ENCODE measurements at places on chromosomes 6 and 20.
A peak's percentile ranks its signal among the peaks of the same experiment; 100 is the strongest.

DNA sequence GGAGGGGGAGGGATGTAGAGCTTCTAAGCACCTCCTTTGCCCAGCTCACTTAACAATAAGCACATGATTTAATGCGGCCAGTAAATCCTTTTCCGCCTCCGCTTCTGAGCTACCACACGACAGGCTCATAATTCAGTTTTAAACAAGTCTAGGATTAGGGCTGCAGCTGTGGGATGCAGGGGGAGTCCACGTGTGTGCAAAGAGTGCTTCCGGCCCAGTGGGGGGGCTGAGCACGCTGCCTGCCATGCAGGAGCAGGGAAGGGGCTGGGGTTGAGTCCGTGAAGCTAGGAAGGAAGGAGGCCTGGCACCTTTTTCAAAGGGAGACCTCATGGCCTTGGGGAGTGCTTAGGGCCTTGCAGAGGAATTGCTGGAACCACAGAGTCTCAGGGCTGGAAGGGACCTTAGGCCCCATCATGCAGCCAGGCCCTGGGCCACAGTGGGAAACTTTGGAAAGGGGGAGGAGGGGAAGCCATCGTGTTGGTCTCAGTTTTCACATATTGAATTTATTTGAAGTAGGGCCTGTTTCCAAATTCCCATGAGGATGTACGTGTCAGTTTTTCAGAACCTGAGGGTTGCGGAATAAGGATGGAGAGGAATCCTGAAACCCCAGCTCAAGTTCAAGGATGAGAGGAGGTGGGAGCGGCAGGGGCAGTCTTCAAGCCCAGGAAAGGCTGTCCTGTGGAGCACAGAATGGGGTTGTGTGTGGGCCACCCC lies 96.1 kb downstream of the VEGFA start:
- no peak for DNase-seq

DNA sequence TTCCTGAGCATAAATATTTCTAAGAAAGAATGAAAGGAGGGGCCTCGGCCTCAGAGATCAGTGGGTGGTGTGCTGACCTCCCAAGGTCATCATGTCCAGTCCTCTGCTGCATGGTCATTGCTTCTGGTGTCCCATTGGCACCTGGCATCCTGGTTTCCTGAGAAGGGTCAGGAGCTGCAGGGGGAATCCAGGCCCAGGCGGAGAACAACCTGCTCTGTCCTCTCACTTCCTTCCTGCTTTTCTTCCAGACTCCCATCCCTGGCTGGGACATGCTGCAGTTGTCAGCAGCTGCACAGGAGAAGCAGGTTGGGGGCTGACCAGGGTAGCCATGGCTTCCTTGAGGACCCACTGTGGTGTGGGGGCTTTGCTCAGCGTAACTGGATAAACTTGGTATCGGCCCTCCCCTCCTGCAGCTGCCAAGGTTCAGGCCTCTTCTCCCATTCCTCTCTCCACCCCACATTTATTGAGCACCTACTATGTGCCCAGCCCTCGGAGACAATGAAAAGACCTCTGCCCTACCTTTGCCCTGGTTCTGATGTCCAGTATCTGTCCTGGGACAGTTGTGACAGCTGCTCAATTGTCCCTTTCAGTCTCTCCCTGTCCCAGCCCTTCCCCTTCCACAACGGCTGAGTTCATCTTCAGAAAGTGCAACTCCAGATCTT lies 155.2 kb downstream of the CEBPB start:
- no peak for DNase-seq

GRCh38 chr6:52310932-52311331 lies 26.4 kb upstream of the MCM3 start:
- DNase-seq: no peak

DNA sequence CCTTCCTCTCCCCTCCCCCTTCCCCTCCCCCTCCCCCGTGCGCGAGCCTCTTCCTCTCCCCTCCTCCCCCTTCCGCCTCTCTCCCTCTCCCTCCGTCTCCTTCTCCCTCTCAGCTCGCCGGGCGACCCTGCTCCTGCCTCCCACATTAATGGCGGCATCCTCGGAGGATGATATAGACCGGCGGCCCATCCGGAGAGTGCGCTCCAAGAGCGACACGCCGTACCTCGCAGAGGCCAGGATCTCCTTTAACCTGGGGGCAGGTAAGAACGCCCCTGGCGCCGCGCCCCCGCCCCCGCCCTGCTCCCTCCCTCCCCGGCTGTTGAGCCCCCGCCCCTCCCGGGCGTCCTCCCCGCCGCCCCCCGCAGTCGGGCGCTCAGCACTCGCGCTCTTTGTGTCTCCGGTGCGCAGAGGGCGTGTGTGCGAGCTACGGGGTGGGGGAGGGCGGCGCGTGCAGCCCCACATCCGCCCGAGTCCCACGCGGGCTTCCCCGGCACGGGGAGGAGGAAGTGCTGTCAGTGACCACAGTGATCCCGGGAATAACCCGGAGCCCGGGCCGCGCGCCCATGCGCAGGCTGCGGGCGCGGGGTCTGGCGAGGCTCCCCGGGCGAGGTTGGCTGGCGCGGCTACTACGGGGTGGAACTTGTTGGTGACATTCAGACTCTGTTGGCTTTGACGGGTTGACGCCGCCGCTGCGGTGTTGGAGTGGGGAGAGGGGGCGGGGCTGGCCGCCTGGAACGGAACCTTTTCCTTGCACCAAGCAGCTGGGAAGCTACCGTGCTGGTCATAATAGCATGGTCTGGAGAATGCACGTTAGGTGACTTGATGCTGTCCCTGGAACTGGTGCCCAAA lies 33.2 kb downstream of the PHACTR1 start:
- DNase-seq: no peak

- DNase-seq: no peak
Measured at GRCh38 chr6:30359276-30359675, 14.3 kb downstream of the RPP21 start.

DNA sequence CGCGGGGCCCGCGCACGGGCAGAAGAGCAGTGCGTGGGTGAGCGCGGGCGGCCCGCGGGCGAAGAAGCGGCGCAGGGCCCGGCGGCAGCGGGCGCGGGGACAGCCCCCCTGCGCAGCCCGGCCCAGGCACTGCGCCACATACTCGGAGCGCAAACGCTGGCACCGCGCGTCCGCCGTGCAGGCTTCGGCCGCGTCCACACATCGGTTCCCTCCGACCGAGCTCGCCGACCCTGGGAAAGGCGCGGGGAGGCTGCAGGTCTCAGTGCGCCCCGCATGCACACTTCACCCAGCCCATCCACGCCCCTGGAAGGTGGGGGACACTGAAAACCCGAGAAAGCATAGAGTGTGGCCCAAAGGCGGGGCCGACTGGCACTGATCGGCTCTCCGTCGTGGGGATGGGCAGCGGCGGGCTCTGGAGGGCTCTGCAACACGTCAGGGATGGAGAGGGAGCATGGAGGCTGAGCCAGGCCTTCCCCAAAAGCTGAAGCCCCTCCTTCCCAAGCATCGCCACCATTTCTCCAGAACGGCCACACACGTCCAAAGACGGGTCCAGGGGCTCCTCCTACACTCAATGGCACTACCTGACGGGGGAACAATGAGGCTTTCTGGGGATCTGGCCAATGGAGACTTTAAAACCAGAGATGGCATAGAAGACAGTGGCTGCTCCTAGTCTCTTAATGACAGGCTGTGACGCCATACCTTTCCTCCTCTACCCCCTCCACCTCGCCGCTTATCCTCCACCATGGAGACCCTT lies 2.0 kb downstream of the GFRA4 start:
- no peak for DNase-seq

DNA sequence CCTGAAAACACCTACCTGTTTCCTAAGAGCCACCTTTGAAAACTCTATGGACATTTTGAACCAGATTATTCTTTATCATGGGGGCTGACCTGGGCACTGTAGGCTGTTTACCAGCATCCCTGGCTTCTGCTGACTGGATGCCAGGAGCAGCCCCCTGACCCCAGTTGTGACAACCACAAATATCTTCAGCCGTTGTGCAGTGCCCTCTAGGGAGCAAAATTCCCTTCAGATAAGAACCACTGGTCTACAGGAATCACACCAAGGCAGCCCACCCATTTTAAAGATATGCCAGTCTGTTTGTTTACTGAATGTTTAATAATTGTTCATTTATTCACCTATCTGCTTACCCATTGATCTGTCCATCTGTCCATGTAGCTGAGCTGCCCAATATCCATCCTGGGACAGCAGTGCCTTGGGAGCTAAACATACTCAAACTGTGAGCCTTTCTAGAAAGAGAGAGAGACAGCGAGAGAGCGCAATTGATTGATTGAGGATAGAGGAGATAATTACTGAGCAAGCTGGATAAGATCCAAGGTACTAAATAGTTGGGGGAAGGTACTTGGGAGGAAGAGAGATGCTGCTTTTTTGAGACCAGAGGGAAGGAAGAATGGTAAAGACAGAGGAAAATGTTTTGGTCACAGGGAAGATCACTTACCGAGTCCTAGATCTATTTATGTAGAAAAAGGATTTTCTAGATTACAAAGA lies 276.8 kb downstream of the NRN1 start:
- DNase-seq: no peak

DNA sequence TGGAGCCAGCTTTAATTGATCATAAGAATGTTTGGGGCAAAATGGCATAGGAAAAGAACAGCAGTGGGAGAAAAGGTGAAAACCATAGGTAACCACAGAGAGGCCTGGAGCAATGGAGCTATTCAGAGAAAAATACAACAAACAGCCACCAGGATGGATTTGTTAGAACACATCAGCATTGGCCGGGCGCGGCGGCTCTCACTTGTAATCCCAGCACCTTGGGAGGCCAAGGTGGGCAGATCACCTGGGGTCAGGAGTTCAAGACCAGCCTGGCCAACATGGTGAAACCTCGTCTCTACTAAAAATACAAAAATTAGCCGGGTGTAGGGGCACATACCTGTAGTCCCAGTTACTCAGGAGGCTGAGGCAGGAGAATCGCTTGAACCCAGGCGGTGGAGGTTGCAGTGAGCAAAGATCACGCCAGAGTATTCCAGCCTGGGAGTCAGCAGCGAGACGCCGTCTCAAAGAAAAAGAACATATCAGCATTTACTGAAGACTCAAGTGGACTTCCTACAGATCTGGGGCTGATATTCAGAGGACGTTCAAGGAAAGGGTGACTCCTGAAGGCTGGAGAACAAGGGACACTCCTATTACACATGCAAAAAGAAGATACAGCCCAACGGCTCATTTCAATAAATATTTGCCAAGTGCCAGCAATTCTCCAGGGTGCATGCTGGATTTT lies 20.2 kb downstream of the SNHG17 start:
- DNase-seq: no peak

DNA sequence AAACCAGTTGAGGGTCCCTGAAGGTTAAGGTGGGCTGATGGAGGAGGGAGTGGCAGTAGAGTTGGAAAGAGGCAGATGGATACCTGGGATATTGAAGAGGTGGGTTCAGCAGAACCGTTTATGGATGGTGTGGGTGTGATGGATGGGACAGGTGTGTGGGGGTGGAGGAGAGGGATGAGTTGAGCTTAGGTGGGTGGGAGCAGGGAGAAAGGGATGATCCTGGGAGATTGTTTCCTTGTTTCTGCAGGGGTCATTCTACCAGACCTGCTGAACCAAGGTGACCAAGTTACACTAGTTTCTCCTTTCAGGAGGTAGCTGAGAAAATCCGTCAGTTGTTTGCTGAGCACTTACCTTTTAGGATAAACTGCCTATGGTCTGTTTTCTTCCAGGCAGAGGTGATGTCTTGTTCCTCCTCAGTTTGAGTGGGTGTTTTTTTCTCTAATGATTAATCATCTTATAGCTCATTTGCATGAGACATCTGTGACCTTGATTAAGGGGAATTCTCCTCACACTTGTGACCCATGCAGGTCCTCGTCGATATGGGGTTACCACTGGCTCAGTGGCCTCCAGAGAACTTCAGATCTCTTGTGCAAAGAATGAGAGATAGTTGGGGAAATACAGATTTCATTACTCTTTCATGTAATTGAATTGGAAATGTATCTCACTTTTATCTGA lies 53.0 kb downstream of the FARS2 start:
- DNase-seq: no peak

DNA sequence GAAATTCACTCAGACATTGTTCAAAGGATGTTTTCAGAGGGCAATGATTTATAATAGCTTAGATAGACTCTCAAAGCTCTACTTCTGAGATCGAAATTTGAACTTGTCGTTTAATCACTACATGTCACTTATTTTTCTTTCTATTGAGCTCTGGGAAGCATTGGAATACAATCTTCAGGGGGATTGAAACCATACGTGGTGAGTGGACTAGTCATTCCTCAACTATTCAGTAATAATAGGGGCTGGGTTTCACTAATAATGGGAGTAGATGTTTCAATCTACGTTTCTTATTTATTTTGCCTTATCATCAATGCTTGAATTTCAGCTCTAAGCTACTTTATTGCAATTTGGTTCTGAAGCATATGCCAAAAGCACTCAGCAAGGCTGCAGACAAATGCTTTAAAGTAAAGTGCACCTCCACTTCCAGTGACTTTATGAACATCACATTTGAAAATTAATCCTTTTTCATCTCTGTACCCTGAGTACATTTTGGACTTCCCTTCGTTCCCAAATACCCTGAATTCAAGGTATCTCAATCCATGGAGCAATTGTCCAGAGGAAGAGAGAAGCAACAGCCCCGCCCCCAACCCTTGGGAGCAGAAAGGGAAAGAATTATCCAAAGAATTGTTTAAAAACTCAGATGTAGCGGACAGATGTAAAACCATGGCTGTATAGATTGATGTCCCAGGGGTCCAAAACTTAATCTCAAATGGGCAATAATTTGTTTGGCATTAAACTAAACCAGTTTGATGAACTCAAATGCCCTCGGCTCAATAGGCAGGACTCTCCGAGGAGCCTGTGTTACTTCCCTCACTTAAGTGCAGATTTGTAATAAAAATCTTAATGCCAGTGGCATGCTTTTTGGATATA lies 68.1 kb downstream of the HFE start:
- DNase-seq: peak; percentile 45

DNA sequence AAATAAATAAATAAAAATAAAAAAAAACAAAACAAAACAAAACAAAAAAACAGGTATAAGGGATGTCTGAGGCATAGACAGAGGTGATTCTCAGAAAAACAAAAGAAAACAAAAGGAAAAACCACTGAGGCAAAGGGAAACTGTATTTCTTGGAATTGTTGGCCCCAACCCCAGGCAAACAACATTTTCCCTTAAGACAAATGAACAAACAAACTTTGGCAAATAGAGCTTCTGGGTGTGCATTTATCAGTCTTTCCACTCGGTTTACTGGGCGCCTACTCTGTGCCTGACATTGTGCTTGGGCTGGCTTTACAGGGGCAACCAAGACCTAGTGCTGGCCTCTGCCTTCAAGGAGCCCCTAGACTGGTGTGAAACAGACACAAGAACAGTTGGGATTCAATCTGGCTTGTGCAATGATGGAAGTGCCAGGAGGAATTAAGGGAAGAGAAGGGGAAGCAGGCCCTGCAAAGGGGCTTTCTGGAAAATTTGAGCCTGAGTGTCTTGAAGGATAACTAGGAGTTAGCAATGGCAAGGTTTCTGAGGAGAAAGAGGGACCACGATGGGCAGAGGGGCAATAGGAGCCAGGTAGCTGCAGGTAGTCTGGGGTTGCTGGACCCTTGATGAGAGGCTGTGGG lies 33.8 kb upstream of the IER3 start:
- DNase-seq: no peak

- DNase-seq: no peak
Measured at GRCh38 chr6:75023634-75024033, 182.2 kb downstream of the COL12A1 start.

GRCh38 chr6:2900821-2901644 lies 2.1 kb downstream of the SERPINB9 start:
- DNase-seq: no peak

- DNase-seq: no peak
Measured at GRCh38 chr6:146581968-146582367, 16.8 kb upstream of the ADGB start.
